ENCODE measurements at places on chromosomes 2 and 18. TPM values are rescaled to one million over a fixed set of nuclear protein-coding genes. Genes with fewer than 3 reads are reported as not detected.

DNA sequence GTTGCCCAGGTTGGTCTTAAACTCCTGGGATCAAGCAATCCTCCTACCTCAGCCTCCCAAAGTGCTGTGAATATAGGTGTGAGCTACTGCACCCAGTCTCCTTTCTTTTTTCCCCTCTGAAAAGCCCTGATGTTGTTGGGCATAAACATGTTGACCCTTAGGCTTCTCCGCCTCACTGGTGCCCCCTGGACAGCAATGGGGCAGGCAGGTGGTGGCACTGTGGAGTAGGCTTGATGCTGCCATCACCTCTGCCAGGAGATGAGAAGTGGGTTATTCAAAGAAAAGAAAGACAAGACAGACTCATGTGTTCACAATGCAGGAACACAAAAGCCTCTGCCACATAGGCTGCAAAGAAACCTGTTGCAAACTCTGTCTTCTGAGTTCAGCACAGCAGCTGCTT is 169.9 kb downstream of the EN1 start:
- no peak for DNase-seq

GRCh38 chr2:224734949-224735348 is 18.8 kb upstream of the CCDC195 start:
- DNase-seq = no peak

GRCh38 chr2:219533930-219534661 is 9.5 kb downstream of the CHPF start:
- DNase-seq = no peak

DNA sequence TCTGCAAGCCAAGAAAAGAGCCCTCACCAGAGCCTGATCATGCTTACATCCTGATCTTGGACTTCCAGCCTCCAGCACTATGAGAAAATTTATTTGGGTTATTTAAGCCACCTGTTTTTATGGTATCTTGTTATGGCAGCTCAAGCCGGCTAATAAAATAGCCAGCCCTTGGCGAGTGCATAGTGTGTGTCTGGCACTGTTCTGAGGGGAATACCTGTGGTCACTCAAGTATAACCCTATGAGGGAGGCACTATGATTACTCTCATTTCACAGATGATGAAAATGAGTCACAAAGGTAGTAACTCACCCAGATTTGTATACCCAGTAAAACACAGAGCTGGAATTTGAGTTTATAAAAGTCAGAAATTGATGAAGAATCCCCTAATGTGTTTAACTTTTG is 556.9 kb upstream of the SETBP1 start:
- DNase-seq = no peak

DNA sequence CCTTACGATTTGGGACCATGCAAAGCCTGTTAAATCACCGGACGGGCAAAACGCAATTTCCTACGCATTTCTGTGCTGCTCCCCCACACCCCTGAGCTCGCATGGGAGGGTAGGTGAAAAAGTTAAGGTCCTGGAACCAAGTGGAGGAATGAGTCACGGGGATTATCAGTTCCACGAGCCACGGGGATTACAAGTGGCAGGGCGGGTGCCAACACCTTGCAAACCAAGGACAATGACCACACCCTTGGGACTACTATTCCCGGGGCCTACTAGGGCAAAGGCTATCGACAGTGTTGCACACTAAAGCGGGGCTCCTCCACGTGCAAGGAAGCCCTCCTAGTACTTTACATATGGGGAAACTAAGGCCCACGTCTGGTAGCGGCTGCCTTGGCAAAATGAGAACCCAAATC is 447 bp downstream of the RETSAT start:
- DNase-seq = peak; percentile 21

GRCh38 chr2:202963712-202964111 is 51.0 kb upstream of the NBEAL1 start:
- DNase-seq = no peak

- no peak for DNase-seq
Observed at GRCh38 chr2:188477564-188478103, 186.0 kb downstream of the GULP1 start.

DNA sequence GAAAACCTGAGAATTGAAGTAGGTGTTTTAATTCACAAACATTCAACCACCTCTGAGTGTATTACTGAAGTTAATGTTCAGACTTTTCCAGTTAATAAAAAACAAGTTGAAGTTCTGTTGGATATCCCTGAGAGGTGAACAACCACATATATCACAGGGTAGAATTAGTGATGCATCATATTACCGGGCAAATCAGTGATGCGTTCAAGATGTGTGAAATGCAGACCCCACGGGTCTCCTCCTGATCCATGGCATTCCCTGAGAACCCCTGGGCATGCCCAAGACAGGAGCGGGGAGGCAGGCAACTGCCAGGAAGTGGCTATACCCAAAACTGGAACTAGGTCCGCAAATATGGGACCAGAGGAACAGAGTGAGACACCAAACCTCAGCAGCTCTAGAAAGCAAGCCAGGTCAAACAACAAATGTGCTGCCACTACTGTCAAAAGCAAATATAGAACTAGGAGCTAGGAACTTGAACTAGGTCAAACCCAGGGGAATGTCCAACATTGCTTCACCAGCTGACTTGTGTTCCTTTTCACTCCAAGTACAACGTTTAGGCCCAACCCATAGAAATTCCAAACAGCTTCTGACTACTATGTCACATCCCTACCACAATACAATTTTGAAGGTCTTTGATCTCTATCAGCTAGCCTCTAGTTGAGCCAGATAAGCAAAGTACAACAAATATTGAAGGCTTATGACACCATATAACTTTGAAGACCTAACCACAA is 20.2 kb downstream of the PSTPIP2 start:
- no peak for DNase-seq

GRCh38 chr2:205836477-205837221 is 154.3 kb downstream of the NRP2 start:
- no peak for DNase-seq

DNA sequence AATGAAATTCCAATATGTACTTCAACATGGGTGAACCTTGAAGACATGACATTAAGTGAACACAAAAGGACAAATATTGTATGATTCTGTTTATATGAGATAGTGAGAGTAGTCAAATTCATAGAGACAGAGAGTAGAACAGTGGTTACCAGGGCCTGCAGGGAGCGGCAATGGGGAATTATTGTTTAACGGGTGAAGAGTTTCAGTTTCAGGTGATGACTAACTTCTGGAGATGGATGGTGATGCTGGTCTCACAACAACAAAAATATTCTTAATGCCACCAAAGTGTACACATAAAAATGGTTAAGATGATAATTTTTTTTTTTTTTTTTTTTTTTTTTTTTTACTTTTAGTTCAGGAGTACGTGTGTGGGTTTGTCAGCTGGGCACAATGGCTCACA is 109.4 kb upstream of the TMEM200C start:
- no peak for DNase-seq

DNA sequence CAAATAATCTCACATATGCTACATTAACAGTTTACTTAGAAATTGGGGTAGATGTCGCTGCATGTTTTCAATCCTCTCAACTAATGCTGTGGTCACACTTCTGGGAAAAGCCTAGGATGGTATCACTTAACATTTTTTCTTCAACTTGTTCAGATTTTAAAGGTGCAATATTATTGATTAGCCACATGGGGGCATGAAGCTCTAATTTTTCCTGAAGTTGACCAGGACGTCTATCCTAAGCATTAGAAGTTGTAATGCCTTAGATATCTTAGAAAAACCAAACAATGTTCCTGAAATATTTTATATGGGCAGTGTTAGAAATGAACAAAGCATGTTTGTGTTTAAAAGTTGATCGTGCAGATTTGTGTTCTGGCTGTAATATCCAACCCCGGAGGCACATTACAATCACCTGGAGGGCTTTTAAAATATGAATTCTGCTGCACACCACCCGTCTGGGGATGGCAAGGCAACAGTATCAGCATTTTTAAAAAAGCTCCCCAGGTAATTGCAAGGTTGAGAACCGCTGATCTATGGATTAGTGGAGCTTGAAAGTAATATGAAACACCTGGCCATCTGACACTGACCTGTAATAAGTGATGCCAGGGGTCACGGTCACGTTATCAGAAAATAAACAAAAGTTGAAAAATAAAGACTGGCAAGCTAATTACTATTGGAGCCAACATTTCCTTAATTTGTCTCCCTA is 100.5 kb upstream of the LMAN1 start:
- DNase-seq = peak; percentile 44

DNA sequence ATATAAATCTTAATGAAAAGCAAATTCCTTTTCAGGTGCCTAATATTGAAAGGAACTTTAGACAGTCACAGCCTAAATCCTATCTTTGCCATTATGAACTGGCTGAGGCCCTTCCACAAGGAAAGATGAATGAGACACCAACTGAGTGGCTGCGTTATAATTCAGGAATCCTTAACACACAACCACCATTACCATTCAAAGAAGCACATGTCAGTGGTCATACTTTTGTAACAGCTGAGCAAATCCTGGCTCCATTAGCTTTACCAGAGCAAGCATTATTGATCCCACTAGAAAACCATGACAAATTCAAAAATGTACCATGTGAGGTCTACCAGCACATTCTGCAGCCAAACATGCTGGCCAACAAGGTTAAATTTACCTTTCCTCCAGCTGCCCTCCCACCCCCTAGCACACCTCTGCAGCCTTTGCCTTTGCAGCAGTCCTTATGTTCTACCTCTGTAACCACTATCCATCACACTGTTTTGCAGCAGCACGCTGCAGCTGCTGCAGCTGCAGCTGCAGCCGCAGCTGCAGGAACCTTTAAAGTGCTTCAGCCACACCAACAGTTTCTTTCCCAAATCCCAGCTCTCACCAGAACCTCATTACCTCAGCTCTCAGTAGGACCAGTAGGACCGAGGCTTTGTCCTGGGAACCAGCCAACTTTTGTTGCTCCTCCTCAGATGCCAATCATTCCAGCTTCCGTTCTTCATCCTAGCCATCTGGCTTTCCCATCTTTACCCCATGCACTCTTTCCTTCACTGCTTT is 340.1 kb downstream of the ZNF804A start:
- no peak for DNase-seq

DNA sequence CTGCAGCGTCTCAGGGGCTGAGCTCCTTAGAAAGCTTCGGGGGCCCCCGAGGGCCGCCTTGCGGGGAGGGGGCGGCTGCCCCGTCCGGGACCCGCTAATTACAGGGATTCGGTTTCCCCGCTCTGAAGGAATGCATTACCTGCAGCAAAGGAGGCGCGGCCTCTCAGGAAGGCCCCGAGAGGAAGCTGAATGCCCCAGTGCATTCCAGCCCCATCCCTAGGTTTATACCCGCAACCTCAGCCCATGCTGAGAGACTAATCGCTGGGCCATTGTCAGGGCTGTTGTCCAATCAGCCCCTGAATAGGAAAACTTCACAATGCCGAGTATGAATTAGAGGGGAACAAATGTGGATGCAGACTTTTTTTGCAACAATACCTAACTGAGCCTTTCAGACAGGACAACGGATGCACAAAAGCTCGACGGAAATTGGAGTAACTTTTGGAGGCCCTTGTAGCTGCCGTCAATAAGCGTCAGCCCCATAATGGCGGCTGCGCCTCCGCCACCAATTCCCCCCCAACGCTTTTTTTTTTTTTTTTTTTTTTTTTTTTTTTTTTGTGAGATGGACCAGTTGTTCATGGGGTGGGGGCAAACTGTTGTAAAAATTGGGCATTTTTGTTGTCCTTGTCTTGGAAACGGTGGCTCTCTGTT is 138.6 kb upstream of the SIX3 start:
- DNase-seq = no peak

- no peak for DNase-seq
Observed at GRCh38 chr2:56680971-56681631, 497.3 kb downstream of the CCDC85A start.

- no peak for DNase-seq
Observed at GRCh38 chr2:129780316-129781270, 198.9 kb upstream of the RAB6C start.

- DNase-seq = no peak
Observed at GRCh38 chr18:58788470-58788869, 76.2 kb upstream of the ZNF532 start.

DNA sequence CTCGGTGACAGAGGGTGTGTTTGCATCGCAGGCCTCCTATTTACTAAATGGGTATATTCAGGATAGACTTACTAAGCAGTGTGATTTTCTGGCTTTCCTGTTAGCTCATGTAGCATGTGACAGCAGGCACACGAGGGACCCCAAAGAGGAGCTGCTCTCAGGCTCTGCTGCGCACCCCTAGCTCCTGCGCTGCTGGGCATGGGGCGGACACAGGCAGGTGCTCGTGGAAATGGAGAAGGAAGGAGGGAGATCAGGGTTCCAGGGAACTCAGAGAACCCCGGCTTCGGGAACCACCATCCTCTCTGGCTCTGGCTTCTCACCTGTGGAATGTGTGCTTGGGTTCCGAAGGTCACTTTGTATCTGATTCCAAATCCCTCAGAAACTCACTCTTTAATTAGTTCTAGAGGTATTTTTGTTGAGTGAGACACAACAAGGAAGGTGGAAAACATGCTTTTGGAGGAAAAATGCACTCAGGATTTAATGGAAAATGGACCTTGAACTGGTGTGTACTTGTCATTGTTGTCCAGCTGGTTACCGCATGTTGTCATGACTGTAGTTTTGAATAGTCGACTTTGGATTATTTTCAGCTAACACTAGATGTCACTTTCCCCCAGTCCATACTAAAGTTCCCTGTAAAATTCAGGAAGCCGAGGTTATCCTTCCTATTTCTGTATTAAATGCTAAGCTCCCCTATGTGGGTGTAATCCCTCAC is 3.5 kb downstream of the SNTG2 start:
- DNase-seq = peak; percentile 40

- no peak for DNase-seq
Observed at GRCh38 chr18:23504720-23505119, 1.4 kb downstream of the RMC1 start.

DNA sequence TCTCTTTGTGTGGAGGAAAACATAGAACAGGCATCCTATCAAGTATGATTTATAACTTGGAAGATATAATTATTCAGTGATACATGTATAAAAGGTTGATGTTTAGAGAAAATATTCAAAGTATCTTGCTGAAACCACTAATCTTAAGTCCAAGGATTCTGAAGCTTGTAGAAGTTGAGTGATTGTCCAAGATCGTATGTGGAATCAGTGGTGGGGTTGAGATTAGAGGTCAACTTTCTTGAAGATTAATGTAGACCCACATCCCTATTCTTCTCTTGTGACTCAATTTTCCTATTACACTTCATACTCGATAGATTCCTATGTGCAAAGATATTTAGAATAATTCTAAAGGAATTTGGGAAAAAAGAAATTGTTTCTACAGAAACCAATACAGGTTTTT is 1565.9 kb upstream of the ACVR2A start:
- no peak for DNase-seq

DNA sequence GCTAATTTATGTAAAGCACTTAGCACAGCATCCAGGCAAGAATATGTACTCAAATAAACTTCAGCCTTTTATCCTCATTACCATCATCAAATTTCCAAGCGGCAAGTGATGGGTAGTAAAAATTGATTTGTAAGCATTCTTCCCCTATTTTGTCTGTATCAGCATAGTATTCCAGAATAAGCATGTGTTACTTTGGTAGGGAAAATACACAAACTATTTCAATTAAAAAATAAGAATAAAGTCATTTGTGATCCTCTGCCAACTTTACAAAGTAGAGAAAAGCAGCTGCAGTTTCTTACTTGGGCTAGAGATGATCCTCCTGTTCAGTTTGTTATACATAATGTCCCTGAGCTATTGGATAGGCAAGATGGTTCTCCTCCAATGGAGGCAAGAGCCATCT is 493.2 kb downstream of the ZEB2 start:
- no peak for DNase-seq

GRCh38 chr2:199955007-199955338 is 318 bp downstream of the TYW5 start:
- DNase-seq = peak; percentile 58

Gene PLCL1
- 0.83 TPM for total RNA-seq

Gene ERICH2
- 0.45 TPM for total RNA-seq

Gene CD8B2
- total RNA-seq = not detected

Gene ABCG8
- total RNA-seq = not detected

Gene VWA3B
- not detected for total RNA-seq

Gene FEZ2
- total RNA-seq = 58.1 TPM

Gene ATL2
- total RNA-seq = 130 TPM

Gene KIAA2012
- total RNA-seq = not detected
